ENCODE measurements at places on chromosomes 2 and 18. TPM values are rescaled to one million over a fixed set of nuclear protein-coding genes. Genes with fewer than 3 reads are reported as not detected.

CNGA3 gene
- total RNA-seq: 0.10 TPM

GRCh38 chr2:188466761-188467160 lies 175.1 kb downstream of the GULP1 start:
- DNase-seq: peak; percentile 42

GRCh38 chr18:57439985-57440330 lies 4.8 kb downstream of the ONECUT2 start:
- no peak for DNase-seq

DNA sequence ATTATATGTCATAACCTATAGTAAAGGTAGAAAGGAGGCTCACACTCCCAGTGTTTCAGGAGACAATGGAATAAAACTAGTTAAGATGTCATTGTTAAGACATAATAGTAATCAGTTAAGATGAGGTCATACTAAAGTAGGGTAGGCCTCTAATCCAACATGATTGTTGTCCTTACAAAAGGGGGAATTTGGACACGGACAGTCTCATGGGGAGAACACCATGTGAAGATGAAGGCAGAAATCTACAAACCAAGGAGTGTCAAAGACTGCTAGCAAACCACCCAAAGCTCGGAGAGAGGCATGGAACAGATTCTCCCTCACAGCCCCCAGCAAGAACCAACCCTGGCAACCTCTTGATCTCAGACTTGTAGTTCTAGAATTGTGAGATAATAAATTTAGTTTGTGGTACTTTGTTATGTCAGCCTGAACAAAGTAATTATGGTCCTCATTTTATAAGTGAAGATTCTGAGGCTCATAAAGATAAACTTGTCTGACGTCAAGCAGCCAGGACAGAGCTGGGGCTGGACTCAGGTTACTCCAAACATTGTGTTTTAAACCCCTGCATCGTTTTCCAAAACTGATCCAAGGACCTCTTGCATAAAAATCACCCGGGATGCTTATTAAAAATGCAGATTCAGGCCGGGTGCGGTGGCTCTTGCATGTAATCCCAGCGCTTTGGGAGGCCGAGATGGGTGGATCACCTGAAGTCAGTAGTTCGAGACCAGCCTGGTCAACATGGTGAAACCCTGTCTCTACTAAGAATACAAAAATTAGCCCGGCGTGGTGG lies 47.8 kb downstream of the CCDC195 start:
- DNase-seq: no peak

DNA sequence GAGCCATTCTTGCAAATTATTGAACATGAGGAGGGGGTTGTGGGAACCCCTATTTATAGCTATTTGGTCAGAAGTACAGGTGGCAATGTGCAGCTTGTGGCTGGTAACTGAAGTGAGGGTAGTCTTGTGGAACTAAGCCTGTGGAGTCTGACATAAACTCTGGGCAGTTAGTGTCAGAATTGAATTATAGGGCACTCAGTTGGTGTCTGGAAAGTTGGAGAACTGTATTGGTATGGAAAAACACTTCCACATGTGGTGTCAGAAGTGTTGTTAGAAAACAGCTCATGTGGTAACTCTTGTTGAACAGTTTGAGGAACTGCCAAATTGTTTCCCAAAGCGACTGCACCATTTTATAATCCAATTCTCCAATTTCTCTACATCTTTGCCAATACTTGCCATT lies 7.5 kb downstream of the RALBP1 start:
- DNase-seq: peak; percentile 25

GRCh38 chr2:240917684-240918257 lies 11.6 kb downstream of the CROCC2 start:
- DNase-seq: peak; percentile 54

GRCh38 chr2:43085929-43086328 lies 140.5 kb downstream of the ZFP36L2 start:
- no peak for DNase-seq
